Stimulated activated CD8-positive, alpha-beta memory T cell treated with anti-CD3 and anti-CD28 coated beads, Interleukin-4, amount 100 ng/mL, for 4 hours (primary cell): ENCODE measurements at places on chromosomes 7 and 10.

GRCh38 chr10:43842496-43842895 is 193.8 kb upstream of the ZNF32 start:
- DNase-seq, result no peak

- no peak for DNase-seq
These were observed 20.9 kb downstream of the RGS10 start for GRCh38 chr10:119521443-119522204.

GRCh38 chr10:34437906-34438305 is 377.2 kb downstream of the PARD3 start:
- DNase-seq, result no peak

GRCh38 chr7:157407512-157408257 is 70.9 kb downstream of the DNAJB6 start:
- DNase-seq, result no peak

DNA sequence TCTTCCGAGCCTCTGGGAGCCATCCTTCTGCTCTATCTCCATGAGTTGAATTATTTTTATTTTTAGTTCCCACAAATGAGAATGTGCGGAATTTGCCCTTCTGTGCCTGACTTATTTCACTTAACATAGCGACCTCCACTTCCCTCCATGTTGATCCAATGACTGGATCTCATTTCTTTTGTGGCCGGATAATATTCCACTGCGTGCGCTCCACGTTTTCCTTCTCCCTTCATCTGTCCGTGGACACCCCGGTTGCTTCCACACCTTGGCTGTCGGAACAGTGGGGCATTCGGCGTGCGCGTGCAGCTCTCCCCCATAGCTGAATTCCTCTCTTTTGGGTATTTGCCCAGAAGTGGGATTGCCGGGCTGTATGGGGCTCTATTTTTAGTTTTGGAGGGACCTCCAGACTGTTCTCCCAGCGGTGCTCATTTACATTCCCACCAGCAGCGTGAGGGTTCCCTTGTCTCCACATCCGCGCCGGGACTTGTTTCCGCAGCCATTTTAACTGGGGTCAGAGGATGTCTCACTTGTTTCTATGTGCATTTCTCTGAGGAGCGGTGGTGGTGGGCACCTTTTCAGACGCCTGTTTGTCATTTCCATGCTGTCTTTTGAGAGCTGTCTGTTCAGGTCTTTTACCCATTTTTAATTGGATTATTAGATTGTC is 51.0 kb upstream of the SUN1 start:
- no peak for DNase-seq

DNA sequence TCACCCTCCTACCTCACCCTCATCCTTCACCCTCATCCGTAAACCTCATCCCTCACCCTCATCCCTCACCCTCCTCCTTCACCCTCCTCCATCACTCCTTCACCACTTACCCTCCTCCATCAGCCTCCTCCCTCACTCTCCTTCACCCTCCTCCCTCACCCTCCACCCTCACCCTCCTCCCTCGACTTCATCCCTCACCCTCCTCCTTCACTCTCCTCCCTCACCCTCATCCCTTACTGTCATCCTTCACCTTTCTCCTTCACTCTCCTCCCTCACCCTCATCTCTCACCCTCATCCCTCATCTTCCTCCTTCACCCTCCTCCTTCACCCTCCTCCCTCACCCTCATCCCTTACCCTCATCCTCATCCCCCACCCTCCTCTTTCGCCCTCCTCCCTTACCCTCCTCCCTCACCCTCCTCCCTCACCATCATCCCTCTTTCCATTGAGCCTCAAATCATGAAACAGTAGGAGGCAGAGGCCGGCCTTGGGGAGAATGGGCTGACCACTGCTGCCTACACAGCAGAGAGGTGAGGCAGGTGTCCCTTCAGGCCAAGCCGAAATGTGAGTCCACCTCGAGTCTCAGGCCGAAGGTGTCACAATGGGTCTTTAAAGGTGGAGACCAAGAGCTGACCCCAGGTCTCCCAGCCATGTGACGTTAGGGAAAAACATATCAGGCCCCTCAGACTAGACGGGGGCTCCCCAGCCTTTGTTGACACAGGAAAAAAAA is 53.0 kb downstream of the PDGFA start:
- DNase-seq, result no peak

DNA sequence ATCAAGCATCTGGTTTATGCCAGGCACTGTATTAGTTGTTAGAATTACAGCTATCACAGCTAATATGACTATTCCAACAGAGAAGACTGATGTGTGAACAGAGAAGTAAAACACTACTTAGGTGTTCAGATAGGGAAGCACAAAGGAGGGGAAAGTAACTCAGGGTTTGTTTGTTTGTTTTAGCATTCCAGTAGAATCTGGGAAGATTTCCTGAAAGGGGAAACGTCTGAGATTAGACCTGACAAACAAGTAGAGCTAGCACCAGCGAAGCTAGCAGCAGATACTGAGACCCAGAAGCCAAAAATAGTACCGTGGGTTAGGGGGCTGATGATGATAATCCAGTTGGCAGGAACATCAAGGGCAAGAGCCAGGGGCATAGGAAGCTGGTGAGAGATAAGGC is 28.8 kb upstream of the KLHL7 start:
- no peak for DNase-seq

DNA sequence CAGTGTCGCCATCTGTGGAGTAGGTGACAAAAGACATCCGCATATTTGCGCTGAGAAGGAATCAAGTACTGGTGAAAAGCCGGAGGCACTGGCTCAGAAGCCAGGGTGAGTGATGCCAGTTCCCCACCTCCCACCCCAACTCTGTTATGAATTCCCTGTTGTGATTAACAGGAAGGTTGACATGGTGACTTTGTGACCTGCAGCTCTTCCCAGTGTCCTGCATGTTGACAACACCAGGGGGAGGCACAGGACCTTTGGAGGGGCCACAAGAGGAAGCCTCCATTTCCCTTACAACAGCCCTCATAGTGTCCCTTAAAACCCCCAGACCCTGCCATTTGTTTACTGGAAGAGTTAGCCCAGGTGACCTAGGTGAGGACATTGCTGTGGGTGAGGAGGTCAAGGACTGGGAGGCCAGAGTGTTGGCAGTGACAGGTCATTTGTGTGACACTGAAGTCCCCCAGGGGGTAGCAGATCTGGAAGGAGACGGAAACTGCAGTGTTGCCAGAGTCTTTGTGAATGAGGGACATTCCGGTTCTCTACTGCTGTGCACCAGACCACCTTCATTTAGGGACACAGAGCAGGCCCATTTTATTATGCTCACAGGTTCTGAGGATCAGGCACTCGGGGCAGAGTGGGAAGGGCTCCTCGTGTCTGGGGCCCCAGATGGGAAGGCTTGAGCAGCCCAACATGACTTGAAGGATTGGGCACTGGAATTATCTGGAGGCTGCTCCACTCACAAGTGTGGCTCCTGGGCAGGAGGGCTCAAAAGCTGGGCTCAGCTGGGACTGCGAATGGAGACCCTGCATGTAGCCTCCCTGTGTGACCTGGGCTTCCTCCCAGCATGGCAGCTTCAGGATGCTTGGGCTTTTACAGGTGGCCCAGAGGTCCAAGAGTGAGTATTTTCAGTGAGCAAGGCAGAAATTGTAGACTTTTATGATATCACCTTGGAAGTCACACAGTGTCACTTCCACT is 13.0 kb upstream of the ANTXRL start:
- DNase-seq, result no peak

GRCh38 chr10:111934931-111935330 is 248.6 kb downstream of the GPAM start:
- no peak for DNase-seq

DNA sequence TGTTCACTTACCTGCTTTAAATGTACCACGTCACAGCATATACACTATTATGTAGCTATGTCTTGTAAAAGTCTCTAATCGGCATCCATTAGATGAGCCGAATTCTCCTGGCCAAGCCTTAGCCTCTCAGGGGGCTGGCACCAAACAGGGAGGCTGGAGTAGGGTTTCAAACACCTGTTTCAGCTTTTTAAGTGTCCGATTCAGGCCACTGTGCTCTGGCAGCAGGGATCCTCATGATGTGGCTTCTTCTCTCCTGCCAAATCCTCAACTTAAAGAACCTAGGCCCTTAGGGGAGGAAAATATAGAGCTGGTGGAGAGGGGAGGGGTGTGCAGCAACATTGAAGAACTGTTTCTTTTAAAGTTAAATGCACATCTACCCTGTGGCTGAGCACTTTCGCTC is 68.5 kb upstream of the NFKB2 start:
- DNase-seq, result no peak

GRCh38 chr7:37297546-37297945 is 151.1 kb downstream of the ELMO1 start:
- no peak for DNase-seq

DNA sequence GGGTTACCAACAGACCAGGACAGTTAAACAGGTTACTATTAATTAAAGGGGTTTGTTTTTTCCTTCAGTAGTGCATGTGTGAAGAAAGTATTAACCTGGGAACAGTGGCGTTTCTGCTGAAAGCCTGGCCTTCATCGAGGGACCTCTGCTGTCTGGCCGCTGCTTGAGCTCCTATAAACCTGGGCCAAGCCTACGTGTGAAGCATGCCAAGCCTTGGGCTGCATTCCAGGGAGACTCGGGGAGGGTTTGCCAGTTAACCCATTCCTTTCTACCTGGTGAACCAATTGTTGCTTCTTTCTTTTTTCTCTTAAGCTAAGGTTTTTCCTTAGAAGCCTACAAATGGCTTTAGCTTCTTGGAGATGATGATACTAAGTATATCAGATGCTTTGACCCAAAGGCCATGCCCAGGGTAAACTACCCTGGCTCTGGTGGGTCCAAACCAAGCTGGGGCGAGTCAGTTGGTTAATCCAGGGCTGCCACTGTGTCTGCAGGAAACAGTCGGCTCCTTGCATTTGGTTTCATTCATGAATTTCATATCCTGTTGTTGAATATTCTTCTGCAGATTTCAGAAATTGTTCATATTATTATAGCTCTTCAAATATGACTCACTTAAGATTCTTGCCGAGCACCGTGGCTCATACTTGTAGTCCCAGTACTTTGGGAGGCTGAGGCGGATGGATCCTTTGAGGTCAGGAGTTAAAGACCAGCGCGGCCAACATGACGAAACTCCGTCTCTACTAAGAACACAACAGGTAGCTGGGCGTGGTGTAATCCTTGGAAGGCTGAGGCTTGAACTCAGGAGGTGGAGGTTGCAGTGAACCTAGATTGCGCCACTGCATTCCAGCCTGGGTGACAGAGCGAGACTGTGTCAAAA is 23.8 kb downstream of the PFKP start:
- DNase-seq, result no peak

DNA sequence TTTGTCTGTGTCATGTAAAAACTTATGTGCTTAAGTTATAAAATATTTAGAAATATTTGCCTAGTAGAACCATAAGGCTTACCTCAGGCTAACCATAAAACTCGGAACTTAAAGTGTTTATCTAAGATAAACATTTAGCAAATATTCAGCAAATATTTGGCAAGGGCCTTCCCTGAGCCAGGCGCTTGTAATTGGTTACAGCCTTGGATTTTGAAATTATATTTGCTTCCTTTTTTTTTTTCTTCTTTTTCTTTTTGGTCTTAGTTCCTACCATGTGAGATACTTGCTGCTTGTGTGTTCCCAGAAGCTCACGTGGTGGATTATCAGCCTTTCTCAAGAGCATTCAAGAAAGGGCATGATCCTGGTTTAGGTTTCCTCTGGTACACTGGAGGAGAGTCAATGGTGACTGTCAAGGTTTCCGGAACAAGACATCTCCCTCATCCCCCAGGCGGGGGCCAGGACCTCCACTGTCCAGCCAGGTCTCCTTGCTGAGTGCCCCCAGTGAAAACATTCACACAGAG is 5.2 kb upstream of the BRI3 start:
- no peak for DNase-seq

DNA sequence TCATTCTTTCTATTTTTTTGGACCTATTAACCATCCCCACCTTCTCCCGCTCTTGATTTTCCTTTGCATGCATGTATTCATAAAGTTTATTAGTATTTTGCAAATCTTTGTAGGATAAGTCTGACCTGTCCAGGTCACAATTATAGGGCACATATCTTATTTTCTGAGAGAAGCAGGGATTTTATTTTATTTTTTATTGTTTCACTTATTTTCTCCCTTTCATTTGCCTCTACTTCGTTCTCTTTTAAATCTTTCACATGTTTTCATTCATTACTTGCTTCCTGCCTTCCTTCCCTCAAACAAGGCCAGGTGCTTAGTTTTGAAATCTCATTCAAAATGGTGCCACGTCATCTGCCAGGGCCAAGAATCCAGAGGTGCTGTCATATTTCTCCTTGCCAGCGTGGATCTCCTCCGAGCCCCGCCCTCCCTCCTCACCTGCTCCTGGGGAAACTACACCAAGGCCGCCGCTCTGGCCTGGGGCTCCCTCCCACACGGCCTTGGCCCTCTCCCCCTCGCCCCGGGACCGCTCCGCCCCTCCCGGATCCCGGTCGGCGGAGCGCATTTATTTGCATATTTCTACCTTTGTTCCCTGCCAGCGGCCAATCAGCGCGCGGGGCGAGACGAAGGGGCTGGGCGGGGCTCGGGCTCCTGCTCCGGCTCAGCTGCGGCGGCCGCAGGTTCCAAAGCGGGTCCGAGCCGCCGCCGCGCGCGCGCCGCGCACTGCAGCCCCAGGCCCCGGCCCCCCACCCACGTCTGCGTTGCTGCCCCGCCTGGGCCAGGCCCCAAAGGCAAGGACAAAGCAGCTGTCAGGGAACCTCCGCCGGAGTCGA is at the start of gene TSPAN13:
Gene TSPAN13, plus strand, starts transcription at position 654 of the 830 bp plus-strand sequence. CDS start 213 bp downstream, outside the sequence.
- DNase-seq, result no peak

DNA sequence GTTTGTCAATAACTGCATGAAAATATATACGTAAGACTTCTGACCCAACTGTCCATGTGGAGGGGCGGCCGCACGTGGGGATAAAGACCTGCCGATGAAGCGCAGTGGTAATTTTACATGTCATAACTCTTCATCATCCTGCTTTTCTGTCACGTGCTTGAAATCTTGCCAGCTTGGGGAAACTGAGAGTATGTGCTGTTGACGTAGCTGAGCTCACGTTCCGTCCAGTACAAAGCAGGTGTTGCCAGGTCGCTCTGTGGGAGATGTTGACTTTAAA is 105.1 kb downstream of the INPP5A start:
- DNase-seq, result no peak

GRCh38 chr10:8056871-8057331 is 2.4 kb downstream of the GATA3 start:
- no peak for DNase-seq

DNA sequence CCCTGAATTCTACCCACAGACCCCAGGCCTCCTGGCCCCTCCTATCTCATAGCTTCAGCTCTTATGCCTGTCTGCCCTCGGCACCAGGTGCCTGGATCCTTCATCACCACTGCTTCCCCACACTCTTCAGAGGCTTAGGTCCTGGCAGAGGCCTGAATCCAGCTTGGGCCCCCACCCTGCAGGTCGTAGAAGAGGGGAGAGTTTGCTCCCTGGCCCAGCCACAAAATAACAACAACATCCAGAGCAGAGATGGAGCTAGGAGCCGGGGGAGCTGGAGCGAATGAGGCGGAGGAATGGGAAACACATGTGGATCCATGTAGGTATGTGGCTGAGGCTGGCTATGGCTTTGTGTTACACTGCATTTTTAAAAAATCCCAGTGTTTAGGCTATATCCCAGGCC is 7.8 kb upstream of the OPN4 start:
- DNase-seq, result no peak

- no peak for DNase-seq
These were observed at the start of gene TMEM130 for GRCh38 chr7:98869597-98870120. Gene TMEM130 (minus strand): TSS chr7:98870014. CDS start chr7:98869861, 153 bp downstream.

- no peak for DNase-seq
These were observed 51.8 kb upstream of the BET1 start for GRCh38 chr7:94055963-94056362.

- no peak for DNase-seq
These were observed 8.8 kb upstream of the ZNF503 start for GRCh38 chr10:75410132-75411005.
